ENCODE measurements at places on chromosomes 5 and 9.

GRCh38 chr9:22060831-22061383, 51.8 kb upstream of the CDKN2B start:
- no peak for DNase-seq

DNA sequence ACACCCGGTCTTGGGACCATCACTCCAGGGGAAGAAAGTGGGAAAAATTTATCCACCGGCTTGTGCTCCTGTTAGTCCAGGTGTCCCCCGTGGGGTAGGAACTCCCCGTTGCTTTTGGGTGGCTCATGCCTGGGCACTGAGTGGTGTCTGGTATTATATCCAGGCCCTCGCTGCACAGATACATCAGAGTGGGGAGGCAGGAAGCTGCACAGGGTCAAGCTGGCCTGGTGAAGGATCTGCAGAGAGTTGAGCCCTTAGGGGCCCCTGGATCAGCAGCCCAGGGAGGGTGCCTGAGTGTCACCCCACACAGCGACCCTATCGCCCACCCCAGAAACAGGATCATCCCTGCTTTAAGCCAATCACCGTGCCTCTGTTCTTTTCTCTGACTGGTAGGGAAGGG, 24.4 kb upstream of the COL5A1 start:
- no peak for DNase-seq

GRCh38 chr5:157874861-157875260, 15.9 kb upstream of the CLINT1 start:
- no peak for DNase-seq

GRCh38 chr5:98585661-98586310, 187.7 kb upstream of the RGMB start:
- DNase-seq: no peak

GRCh38 chr5:40223884-40224402, 455.8 kb upstream of the PTGER4 start:
- no peak for DNase-seq

GRCh38 chr9:136916330-136917184, 28.0 kb downstream of the FBXW5 start:
- DNase-seq: no peak

- DNase-seq: no peak
Observed at GRCh38 chr5:131991593-131992324, 19.7 kb downstream of the ACSL6 start.

DNA sequence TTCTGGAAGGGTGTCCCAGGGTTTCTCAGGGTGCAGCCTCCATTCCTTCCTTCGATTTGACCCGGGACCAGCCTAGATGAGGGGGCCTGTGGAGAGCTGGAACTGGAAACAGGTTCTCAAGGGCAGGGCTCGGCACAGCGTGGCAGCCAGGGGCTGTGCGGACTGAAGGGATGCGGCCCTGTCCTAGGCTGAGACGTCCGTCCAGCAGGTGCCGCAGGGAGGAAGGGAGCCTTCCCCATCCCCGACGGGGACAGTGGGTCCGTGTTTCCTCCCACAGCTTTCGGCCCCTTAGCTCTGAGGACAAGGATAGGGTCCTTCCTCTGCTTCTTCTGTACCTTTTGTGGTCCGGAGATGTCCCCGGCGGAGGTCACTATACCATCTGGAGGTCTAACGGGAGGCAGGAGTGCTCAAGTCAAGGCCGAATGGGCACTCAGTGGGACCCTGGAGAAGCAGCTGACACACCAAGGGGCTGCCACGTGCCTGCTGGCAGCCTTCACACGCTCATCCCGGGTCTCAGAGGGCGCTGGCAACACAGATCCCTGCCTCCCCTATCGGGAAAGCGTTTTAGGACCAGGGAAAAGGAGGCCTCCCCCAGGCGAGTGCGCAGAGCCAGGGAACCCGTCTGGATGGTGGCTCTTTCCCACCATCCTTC, 49.9 kb downstream of the USP20 start:
- peak; percentile 30 for DNase-seq

GRCh38 chr5:14209222-14209822, 66.2 kb downstream of the TRIO start:
- DNase-seq: no peak

DNA sequence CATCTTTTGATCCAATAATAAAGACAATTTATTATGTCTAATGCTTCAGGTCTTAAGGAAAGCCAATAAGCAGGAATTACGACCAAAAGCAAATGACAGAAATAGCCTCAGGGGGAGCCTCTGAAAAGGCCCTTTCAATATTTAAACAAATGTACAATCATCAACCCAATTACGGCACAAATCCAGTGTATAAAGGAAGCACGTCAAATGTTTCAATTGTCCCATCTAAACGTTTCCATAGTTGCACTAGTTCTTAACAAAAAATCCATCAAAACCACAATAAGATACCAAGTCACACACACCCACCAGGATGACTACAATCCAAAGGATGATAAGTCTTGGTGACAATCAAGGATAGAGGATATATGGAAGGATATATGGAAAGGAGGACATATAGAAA, 41.9 kb downstream of the PSMB7 start:
- no peak for DNase-seq

DNA sequence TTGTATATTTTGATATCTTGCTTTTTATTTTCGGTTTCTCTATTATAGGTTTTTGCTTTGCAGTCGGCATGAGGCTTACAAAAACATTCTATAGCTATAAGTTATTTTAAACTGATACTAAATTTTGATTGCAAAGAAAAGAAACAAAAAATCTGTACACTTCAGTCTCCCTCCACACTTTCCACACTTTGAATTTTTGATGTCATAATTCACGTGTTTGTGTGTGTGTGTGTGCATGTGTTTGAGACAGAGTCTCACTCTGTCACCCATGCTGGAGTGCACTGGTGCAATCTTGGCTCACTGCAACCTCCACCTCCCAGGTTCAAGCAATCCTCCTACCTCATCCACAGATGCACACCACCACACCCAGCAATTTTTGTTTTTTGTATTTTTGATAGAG, 124.9 kb downstream of the MRPS30 start:
- no peak for DNase-seq

DNA sequence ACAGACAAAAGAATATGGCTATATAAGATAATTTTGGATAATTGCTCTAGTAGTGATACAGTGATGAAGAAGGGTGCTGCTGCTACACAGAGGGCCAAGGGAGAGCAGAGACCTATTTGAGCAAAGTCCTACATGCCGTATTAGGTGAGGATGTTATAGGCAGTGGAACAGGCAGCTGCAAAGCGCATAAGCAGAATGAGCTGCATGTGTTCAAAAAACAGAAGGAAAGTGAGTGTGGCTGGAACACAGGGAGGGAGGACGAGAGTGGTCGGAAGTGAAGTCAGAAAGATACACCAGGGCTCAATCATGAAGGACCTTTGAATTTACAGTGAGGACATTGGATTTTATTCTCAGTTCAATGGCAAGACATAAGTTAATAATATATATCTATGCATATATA, 35.4 kb downstream of the ITGA2 start:
- DNase-seq: no peak

- no peak for DNase-seq
Observed at GRCh38 chr5:133936651-133937015, 31.8 kb downstream of the C5orf15 start.

GRCh38 chr5:50962934-50963872, 296.8 kb downstream of the PARP8 start:
- peak; percentile 51 for DNase-seq

- no peak for DNase-seq
Observed at GRCh38 chr9:125409217-125409636, 147.6 kb downstream of the GAPVD1 start.

DNA sequence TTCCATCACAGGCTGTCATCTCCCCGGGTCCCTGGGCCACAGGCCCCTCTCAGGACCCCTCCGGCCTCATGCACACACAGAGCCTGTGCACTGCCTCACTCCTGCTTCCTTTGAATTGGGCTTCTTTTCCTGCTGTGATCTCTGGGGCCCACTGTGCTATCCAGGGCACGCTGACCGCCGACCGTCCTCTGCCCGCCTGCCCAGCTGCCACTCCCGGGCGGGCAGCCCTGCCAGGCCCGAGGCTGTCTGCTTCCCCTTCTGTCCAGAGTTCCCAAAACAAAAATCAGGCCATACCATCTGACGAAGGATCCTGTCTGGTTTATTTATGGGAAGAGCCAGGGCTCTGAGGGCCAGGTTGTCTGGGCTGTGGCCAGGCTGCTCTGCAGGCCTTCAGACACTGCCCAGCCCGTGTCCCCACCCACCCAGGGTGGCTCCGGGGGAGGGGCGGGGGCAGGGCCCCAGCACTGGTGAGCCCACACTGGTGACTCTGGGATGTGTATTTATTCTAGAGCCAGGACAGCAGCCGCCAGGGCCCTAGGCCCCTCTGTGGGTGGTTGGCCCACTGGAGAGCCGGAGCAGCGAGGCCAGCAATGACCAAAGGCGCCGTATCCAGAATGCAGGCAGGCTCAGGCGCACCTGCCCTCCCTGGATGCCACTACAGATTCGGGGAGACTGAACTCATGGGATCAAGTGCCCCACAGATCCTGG, 57.0 kb downstream of the ADAMTS2 start:
- DNase-seq: no peak

DNA sequence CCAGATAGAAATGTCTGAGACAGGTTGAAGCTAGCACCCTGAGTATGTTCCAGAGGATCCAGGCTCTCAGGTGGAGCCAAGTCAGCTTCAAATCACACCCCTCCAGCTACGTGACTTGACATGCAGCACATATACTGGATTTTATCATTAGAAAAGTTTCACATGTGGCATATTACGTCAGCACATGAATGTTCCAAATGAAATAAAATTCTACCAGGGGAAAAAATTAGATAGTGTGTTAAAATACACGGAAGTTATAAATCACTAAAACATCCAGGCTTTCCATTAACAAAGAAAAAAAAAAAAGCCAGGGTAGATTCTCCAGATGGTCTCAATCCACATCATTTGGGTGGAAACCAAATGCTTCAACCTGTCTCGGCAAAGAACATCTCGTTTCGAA, 251.6 kb downstream of the MPDZ start:
- no peak for DNase-seq

- DNase-seq: no peak
Observed at GRCh38 chr5:6587171-6587570, 45.7 kb downstream of the NSUN2 start.

GRCh38 chr5:58543723-58544122, 39.2 kb upstream of the RAB3C start:
- DNase-seq: no peak

- DNase-seq: peak; percentile 1
Observed at GRCh38 chr5:127031147-127031862, 947 bp upstream of the MARCHF3 start.

DNA sequence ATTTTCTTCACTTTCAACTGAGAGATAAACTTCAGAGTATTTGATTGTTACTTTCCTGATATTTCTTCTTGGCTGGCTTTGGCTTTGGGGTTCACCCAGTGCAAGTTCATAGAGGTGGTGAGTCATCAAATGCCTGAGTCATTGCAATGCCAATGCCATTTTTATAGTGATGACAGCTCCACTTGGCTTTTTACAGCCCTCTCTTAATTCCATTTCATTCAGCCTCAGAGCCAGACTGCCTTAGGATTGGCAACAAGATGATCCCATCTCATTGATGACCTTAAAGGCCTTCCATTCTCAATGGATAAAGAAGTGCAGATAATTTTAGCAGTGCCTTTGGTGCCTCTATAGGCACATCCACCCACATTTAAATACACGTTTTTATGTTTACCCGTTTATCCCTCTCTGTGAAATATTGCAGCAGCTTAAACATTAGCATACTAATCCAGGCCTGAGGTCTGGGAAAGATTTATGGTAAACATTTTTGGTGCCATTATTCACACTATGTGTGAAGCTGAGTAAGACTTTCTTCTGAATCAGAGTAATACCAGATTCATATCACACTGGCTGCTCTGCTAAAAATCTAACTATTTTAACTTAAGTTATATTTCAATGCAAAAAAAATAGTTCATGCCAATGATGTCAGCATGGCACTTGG, 88.9 kb upstream of the TYRP1 start:
- no peak for DNase-seq

- no peak for DNase-seq
Observed at GRCh38 chr5:177967221-177967887, 28.7 kb downstream of the PROP1 start.

- no peak for DNase-seq
Observed at GRCh38 chr5:16538006-16538405, 72.4 kb upstream of the ZNF622 start.

DNA sequence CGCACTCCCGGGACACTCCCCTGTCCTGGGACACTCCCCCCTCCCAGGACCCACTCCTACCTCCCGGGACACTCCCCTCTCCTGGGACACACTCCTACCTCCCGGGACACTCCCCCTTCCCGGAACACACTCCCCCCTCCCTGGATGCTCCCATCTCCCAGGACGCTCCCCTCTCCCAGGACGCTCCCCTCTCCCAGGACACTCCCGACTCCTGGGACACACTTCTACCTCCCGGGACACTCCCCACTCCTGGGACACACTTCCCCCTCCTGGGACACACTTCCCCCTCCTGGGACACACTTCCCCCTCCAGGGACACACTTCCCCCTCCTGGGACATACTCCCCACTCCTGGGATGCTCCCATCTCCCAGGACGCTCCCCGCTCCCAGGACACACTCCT, 95.6 kb downstream of the RXRA start:
- no peak for DNase-seq

DNA sequence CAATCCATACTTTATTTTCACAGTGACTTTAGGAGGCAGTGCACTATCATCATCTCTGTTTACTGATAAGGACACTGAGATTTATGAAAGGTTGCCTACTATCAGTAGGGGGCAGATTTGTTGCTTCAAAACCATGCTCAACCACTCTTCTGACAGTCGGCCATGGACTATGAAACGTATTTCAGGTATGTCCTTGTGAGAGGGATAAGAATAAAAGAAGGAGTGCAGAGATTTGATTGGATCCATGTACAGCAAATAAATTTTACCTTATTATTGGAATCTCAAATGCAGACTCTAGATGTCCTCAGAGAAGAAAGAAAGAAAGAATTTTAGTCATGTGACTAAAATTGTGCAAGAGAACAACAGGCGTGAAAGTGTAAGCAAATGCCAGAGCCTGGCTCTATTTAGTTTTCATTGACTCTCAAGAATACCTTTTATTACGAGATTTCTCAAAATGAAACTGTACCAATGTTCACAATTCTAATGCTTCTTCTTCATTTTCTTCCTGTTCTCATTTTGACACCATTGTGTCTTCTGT, 296.6 kb upstream of the RASA1 start:
- no peak for DNase-seq

DNA sequence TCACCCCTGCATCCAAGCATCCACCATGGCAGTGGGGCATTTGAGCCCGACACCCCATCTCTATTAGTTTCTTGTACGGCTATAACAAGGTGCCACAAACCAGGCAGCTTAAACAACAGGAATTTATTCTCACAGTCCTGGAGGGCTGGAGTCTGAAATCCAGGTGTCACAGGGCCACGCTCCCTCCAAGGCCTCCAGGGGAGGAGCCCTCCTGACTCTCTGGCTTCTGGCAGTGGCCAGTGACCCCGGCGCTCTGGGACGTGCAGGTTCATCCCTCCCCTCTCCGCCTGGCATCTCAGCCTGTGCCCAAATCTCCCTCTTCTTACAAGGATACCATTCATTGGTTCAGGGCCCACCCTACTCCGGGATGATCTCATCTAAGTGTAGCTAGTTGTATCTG, 394.5 kb upstream of the IRX1 start:
- DNase-seq: no peak

DNA sequence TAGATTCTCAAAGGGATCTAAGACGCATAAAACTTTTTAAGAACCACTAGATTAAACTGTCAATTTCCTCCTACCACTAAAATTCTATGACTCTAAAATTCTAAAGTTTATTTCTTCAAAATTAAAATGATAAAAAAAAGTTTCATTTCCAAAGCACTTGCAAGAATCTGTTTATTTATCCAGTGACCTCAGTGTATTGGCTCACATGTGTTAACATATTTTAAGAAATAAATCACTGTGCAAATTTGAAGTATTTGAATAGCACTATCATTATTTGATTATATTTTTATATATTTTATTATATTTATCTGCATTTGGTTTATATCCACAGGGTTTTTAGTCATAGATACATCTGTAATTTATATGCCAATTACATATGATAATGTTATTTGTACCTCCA, 62.2 kb upstream of the SLC12A2 start:
- no peak for DNase-seq

All from activated CD4-positive, alpha-beta T cell treated with anti-CD3 and anti-CD28 coated beads, Interleukin-2, amount 50 U/mL, for 1 hour (primary cell).